ENCODE measurements at places on chromosomes 3 and 15.

GRCh38 chr3:50630877-50631276, 13.9 kb downstream of the MAPKAPK3 start:
- H3K4me3 ChIP-seq: no peak overlapping the region
- no peaks in the 10 kb centered on the region for H3K36me3 ChIP-seq
- H3K27me3 ChIP-seq: peaks cover 10% of the 10 kb centered on the region
- H3K4me1 ChIP-seq: peaks cover 41% of the 10 kb centered on the region

GRCh38 chr15:77518458-77518857, 97.8 kb downstream of the HMG20A start:
- H3K27me3 ChIP-seq: peaks cover 6% of the 10 kb centered on the region
- peaks cover 30% of the 10 kb centered on the region for H3K4me1 ChIP-seq
- DNase-seq: no peak
- H3K4me3 ChIP-seq: no peak overlapping the region
- H3K27ac ChIP-seq: no peak overlapping the region

GRCh38 chr15:98815207-98815606, 166.9 kb downstream of the IGF1R start:
- no peak for DNase-seq
- peaks cover 17% of the 10 kb centered on the region for H3K4me1 ChIP-seq
- peaks cover 70% of the 10 kb centered on the region for H3K36me3 ChIP-seq
- peaks cover 3% of the 10 kb centered on the region for H3K27me3 ChIP-seq
- no peak overlapping the region for H3K4me3 ChIP-seq
- no peak overlapping the region for H3K27ac ChIP-seq

DNA sequence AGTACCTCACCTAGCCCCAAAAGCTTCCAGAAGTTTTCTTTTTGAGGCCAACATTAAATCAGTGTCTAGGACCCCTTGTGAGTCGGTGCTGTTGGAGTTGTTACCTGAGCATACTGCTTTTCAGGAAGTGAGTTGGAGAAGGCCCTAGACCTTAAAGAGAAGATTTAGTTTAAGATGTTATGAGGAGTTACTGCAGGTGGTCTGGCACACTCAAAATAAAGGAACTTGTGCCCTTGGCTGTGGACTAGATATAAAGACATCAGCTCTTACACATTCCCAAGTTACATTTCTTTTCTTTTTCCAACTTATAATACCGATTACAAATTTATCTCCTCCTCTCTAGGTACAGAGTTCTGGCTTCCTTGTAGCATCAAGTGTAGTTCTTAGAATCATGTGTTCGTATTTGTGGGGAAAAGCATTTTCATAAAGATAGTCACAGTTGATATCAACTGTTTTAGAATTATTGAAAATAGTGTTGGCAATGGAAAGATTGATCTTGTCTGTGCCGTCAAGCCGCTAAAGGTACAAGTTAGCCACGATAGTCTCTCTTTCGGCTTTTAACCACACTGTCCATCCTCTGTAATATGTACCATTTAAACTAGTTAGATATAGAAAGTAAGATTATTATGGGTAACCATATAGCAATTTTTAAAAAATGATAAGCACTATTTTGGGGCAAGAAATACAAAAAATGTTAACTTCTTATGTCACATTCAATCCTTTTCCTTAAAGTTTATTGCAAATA, 8.6 kb downstream of the ZIC1 start:
- H3K36me3 ChIP-seq: no peaks in the 10 kb centered on the region
- no peak overlapping the region for H3K27ac ChIP-seq
- H3K27me3 ChIP-seq: peaks cover 100% of the 10 kb centered on the region
- H3K4me1 ChIP-seq: peaks cover 42% of the 10 kb centered on the region
- H3K4me3 ChIP-seq: no peak overlapping the region

DNA sequence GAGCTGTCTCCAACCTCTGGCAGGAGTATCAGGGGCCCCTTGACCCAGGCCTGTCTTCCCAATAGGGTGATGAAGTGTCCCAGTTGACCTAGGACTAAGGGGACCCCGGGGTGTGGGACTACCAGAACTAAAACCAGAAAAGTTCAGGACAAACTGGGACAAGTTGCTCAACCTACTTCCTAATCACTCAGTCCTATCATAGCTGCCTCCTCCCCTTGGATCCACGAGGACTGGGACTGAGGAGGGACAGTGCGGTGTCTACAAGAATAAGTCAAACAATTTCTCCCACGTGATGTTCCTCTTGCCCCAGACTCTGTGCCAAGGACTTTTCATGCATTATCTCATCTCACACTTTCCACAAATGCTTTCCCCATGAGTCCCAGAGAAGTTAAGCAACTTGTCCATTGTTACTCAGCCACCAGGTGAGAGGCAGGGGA, 49.4 kb upstream of the SLCO2A1 start:
- H3K4me1 ChIP-seq: peaks cover 16% of the 10 kb centered on the region
- H3K36me3 ChIP-seq: peaks cover 6% of the 10 kb centered on the region
- DNase-seq: no peak
- no peak overlapping the region for H3K4me3 ChIP-seq
- no peak overlapping the region for H3K27ac ChIP-seq
- H3K27me3 ChIP-seq: peaks cover 4% of the 10 kb centered on the region

DNA sequence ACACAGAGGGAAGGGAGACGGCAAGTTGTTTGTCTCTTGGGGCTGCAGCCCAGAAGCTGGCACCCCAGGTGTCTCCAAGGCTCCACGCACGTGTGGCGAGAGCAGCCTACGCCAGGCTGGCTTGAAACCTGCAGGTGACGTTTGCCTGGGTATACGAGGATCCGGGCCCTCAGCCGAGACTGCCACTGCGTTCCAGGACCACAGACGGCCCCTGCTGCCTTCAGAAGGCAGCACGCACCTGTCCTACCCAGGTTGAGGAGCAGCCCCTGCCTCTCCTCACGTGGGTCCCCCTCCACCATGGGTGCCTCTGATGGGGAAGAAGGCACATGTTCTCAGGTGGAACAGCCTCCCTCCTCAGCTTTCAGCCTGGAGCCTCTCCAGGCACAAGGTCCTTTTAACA, 75.3 kb upstream of the PRR20G start:
- H3K4me1 ChIP-seq: no peaks in the 10 kb centered on the region
- peaks cover 68% of the 10 kb centered on the region for H3K27me3 ChIP-seq
- no peaks in the 10 kb centered on the region for H3K36me3 ChIP-seq
- no peak overlapping the region for H3K4me3 ChIP-seq
- no peak overlapping the region for H3K27ac ChIP-seq
- no peak for DNase-seq

- no peak overlapping the region for H3K27ac ChIP-seq
- H3K4me3 ChIP-seq: no peak overlapping the region
- no peaks in the 10 kb centered on the region for H3K4me1 ChIP-seq
- DNase-seq: no peak
Measured at GRCh38 chr3:160280836-160281235, 55.6 kb downstream of the C3orf80 start.

DNA sequence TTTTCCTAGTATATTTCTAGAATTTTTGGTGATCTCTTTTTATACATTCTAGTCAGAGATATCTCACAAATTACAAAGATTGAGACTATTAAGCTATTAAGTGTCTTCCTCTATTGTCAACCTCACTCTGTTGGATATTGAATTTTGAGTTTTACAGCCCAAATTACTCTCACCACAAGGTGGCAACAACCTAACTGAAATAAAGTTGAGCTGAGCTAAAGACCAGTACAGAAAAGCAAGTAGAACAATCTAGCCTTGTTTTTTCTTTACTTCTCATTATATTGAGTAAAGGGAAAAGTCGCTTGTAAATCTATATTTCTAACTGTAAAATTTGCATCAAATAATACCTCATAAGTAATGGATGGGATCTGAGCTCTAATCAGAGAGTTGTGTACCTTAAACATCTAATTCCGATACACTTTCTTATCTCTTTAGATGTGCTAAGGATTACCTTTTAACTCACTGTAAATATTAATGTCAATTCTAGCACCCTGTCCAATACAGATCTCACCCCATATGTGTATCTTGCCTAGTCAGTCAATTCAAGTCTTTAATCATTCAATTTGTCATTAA, 13.6 kb upstream of the COMMD2 start:
- H3K36me3 ChIP-seq: no peaks in the 10 kb centered on the region
- H3K4me1 ChIP-seq: no peaks in the 10 kb centered on the region
- no peak for DNase-seq
- H3K27me3 ChIP-seq: peaks cover 6% of the 10 kb centered on the region
- H3K27ac ChIP-seq: no peak overlapping the region
- H3K4me3 ChIP-seq: no peak overlapping the region

- H3K27ac ChIP-seq: no peak overlapping the region
- H3K4me3 ChIP-seq: no peak overlapping the region
- peaks cover 15% of the 10 kb centered on the region for H3K36me3 ChIP-seq
- peaks cover 5% of the 10 kb centered on the region for H3K27me3 ChIP-seq
- no peak for DNase-seq
Measured at GRCh38 chr3:31300456-31301443, 232.0 kb upstream of the STT3B start.

- no peaks in the 10 kb centered on the region for H3K27me3 ChIP-seq
- no peak for DNase-seq
- H3K27ac ChIP-seq: no peak overlapping the region
- no peaks in the 10 kb centered on the region for H3K36me3 ChIP-seq
Measured at GRCh38 chr3:163684651-163685050, 1393.6 kb downstream of the SI start.

DNA sequence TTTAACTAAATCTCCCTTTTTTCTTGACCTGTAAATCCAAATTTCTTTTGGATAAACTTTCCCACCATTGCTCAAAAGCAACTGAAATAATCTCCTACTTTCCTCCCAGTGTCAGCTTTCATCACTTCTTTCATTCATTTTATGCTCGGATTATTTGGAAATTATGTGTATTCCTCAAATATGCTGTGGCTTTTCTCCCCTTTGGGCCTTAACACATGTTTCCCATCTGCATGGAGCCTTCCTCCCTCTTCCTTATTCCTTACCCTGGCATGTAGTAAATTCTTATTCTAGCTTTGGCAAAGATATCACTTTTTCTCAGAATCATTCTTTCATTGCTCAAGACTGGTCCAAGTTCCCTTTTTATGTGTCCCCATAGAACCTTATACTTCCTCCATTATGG, 41.8 kb upstream of the TUSC7 start:
- H3K4me1 ChIP-seq: peaks cover 10% of the 10 kb centered on the region
- no peak for DNase-seq
- H3K4me3 ChIP-seq: no peak overlapping the region

Measured in nephron progenitor cell (in vitro differentiated cells).